ENCODE measurements at places on chromosomes 2 and 18. TPM values are rescaled to one million over a fixed set of nuclear protein-coding genes. Genes with fewer than 3 reads are reported as not detected.

MPP4 gene
- 0.15 TPM for polyA plus RNA-seq

ALS2 gene
- polyA plus RNA-seq: 26.5 TPM

DNA sequence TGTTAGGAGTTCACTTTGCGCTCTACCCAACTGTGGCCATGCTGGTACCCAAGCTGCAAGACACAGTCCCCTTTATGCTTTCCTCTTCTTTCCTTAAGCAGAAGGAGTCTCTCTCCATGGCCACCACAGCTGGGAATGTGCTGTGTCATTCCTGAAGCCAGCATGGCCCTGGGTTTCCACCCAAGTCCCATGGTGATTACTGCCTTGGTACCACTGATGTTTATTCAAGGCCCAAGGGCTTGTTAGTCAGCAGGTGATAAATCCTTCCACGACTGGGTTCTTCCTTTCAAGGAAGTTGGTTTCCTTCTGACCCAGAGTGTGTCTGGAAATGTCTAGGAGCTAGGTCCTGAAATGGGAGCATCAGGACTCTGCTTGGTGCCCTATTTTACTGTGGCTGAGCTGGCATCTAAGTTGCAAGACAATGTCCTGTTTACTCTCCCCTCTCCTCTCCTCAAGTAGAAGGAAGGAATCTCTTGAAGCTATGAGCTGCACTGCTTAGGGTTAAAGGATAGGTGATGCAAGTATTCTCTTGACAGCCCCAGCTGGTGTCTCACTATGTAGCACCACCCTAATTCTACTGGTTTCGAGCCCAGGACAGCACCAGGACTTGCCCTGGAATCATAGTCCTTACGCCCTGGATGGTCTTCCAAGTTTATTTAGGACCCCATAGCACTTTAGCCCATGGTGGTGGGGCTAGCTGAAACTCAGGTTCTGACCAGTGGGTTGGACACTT is 18.7 kb upstream of the NUP35 start:
- no peak for DNase-seq

GRCh38 chr2:181978351-181979150 is 7.1 kb upstream of the PPP1R1C start:
- no peak for DNase-seq

DNA sequence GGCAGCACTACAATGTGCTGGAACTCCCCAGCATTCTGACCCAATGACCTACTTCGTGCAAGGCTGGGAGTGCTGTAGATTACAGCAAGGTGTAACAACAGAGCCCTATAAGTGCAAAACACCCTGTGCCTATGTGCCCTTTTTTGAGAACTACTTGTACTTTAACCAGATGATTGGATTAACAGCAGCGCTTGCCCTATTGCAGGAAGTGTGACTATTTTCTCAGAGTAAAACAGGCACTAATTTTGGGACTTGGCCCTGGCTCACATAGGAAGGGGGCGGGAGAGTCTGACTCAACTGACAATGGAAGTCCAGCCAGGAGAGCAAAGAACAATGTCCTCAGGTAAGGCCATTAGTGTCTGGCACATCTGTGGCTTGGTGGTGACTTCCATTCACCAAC is 35.6 kb upstream of the RNF125 start:
- DNase-seq: no peak

DNA sequence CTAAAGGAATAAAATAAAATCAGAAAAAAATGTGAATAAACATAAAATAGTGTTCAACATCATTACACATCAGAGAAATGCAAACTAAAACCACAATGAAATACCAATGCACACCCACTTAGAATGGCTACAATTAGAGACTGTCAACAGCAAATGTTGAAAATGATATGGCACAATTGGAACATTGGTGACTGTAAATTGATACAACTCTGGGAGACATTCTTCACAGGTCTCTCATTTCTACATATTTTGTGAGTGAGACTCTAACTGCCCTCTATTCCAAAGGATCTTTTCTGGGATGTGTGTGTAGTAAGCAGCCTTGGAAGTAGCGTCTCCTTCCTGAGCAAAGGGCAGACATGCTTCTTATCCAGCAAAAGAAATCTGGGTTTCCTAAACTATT is 323.0 kb downstream of the FBXO15 start:
- DNase-seq: no peak

LHCGR gene
- polyA plus RNA-seq: 0.06 TPM

FABP1 gene
- not detected for polyA plus RNA-seq

UXS1 gene
- polyA plus RNA-seq: 93.1 TPM

DNA sequence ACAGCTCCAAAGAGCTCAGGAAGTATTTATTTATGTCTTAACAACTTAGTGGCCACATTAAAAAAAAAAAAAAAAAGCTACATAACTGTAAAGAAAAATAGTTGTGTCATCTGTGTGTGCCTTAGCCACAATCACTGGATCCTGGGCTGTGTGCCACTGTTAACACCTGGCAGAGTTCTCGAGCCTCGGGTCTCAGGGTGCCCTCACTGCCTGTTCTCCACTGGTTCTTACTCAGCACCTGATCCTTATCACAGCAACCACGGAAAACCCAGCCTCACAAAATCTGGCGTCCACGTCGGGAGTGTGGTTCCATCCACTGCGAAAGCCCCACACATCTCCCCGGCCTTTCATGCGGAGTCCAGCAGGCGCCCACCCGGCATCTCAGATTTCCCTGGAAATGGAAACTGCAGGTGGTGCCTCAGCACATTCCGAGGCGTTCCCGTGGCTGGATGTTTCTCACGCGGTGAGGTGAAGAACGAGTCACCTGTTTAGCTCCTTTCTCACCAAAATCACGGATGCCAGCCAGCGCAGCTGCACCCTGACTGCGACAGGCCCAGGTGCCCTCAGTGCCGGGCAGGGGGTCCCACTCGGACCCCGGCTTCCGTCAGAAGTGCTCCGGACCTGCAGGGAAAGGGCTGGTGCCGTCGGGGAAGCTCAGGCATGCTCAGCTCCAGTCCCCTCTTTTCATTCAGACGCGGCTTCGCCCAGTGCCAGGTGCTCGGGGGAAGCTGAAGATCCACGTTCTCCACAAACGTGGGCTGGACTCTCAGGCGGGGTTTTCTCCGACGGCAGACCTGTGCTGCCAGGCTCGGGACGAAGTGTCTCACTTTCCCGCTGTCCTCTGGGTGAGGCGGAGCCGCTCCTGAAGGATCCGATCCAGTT is 198.7 kb upstream of the SALL3 start:
- no peak for DNase-seq

DNA sequence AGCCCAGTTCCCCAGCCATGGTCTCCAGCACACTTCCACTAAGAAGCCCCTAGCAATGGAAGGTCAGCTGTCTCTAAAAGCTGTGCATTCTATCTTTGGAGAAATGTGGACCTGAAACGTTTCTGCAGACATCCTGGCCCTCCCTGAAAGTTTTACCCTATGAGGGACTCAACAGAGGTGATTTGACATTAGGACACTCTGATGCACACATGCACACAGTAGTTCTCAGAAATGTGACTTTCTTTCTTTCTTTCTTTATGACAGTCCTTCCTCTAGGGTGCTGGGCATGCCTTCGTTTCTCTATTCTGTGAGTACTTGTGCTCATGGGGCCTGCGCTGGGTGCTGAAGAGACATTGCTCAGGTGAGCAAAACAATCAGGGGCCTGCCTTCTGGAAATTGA is 857.3 kb downstream of the RNF144A start:
- DNase-seq: no peak

- no peak for DNase-seq
Measured at GRCh38 chr2:107775791-107776190, 50.9 kb upstream of the RGPD4 start.

DNA sequence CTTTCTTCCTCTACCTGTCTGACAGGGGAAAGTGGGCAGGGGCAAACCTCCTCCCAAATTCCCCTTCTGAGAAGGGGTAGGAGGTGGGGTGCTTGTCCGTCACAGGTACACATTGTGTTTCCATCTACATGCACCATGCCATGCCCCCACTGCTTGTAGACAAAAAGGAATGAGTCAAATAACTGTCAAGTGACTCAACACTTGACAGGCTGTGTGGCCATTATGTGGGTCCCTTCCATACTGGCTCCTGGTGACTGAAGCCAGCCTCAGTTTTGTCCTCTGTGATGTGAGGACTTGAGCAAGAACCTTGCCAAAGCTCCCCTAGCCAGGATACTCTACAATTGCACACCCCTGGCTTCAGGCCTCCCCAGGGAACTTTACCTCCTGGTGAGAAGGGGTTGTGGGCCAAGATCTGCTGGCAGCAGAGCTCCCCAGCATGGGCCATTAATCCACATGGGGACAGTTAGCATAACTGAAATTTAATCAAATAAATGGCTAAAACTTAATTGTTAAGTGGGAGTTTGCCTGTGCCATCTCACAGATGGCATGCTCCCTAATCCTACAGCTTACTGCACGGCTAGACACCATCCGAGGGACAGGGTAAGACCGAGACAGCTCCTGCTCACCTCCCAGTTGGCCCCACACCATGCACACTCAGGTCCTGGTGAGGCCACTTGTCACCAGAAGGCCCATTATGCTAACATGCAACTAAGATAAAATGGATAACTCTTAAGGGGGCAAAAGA is 140.2 kb downstream of the BCL11A start:
- no peak for DNase-seq

COLEC12 gene
- polyA plus RNA-seq: 102 TPM

GRCh38 chr18:8799001-8799400 is 93.6 kb downstream of the MTCL1 start:
- no peak for DNase-seq

CROCC2 gene
- polyA plus RNA-seq: 3.5 TPM

- no peak for DNase-seq
Measured at GRCh38 chr2:46876741-46877384, 38.7 kb downstream of the MCFD2 start.

ATG16L1 gene
- 21.5 TPM for polyA plus RNA-seq
